NCI-H446 treated with DMSO at 0.1 percent for 48 hours (cell line): ENCODE measurements at places on chromosomes 3 and 15.

DNA sequence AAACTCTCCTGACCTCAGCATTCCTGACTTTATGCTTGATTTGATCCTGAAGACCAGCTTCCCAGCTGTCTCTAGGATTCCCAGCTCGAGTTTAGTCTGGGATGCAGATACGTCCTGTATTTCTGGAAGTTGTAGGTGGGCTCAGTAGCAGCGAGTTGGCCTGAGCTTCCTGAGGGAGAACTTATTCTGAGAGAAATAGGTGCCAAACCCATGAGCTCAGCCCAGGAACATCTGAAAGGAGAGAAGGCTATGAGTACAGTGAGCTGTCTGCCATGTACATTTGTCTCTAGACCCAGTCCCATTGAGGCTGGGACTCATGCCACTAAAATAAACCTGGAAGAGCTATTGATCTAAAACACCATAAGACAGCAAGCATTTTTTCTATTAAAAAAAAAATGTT, 36.6 kb upstream of the SLC9A9 start:
- no peak for DNase-seq

GRCh38 chr3:49867871-49868321, 1.8 kb downstream of the CAMKV start:
- DNase-seq: no peak

- no peak for DNase-seq
Observed at GRCh38 chr3:146491303-146491702, 21.9 kb upstream of the PLSCR2 start.

DNA sequence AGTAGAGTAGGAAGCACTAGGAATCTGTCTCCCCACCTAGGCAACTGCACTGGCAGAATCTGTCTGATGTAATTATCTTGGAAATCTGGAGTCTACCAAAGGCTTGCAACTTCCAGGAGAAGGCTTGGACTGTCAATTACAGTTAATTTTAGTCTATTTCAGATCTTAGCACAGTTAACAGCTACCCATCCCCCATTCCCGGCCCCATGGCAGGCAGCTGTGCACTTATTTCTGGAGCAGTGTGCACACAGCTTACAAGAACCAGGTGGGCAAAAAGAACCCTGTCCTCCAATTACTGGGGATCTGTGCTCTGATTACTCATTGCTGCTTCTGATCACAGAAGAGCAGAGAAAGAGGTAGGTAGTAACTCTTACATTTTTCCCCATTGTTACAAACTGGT, 12.3 kb upstream of the CDAN1 start:
- no peak for DNase-seq

DNA sequence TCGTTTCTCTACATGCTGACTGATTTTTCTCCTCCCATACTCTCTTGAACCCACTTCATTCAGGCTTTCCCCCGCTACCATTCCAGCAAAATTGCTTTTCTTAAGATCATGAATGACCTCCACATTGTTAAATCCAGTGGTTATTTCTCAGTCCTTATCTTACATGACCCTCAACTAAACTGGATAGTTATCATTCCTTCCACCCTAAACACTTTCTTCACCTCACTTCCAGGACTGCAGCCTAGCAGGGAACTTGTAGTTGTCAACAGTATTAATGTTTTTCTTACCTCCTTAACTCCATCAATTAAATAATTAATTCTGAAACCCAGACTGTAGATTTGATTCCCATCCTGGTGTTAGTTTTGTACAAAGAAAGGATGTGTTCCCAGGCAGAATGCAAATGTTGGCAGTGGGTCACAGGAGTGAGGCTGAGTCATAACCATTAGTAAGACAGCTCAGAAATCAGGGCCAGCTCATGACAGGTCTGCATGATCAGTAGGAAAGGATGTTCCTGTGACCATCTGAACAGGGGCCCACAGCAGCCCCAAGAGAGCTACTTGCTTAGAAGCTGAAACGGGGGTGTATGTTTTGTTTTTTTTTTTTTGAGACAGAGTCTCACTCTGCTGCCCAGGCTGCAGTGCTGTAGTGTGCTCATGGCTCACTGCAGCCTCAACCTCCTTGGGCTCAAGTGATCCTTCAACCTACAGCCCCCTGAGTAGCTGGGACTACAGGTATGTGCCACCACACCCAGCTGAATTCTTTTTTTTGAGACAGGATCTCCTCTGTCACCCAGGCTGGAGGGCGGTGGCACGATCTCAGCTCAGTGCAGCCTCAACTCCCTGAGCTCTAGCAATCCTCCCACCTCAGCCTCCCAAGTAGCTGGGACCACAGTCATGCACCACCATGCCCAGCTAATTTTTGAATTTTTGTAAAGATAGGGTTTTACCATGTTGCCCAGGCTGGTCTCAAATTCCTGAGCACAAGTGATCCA, 9.1 kb downstream of the BCL2L10 start:
- DNase-seq: peak; percentile 83

- no peak for DNase-seq
Observed at GRCh38 chr3:184771301-184772127, 40.5 kb upstream of the VPS8 start.

- no peak for DNase-seq
Observed at GRCh38 chr15:52021128-52021671, 2.2 kb downstream of the MAPK6 start.

DNA sequence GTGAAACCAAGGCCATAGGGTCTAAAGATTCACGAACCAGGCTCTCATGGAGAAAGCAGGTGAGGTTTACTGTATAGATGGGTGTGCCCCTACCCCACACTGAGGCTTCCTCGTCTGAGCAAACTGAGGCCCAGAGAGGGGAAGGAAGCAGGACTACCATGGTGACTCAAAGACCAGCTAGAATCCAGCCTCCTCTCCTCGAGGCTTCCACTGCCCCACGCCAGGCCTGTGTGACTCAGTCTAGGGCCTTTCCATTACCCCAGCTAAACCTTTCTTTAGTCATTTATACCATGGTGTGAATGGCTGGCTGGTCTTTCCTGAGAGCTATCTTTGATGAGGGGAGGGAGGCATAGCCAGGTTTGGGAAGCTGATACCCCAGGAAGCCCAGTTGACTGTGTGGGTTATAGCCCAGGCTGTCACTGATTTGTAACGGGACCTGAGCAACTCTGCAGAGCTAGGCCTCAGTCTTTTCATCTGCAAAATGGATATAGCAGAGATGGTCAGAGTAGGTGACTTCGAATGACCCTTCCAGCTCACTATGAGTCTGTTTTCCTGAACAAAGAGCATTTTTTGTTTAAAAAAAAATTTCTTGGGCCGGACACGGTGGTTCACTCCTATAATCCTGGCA, 3.0 kb upstream of the RHO start:
- DNase-seq: no peak

GRCh38 chr15:62248277-62248984, 83.3 kb upstream of the C2CD4B start:
- no peak for DNase-seq

GRCh38 chr3:111769992-111770352, 89.1 kb upstream of the PHLDB2 start:
- DNase-seq: no peak

DNA sequence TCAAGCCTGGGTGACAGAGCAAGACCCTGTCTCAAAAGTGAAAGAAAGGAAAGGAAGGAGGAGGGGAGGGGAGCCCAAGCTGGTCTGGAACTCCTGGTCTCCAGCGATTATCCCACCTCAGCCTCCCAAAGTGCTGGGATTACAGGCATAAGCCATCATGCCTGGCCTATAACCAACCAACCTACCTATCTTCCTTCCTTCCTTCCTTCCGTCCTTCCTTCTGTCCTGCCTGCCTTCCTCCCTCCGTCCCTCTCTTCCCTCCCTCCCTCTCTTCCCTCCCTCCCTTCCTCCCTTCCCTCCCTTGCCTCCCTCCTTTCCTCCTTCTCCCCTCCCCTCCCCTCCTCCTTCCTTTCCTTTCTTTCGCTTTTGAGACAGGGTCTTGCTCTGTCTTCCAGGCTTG, 56.7 kb upstream of the HACD2 start:
- no peak for DNase-seq

- DNase-seq: no peak
Observed at GRCh38 chr15:30921781-30922479, 18.2 kb downstream of the FAN1 start.
